ENCODE measurements at places on chromosomes 7 and 10. TPM values are rescaled to one million over a fixed set of nuclear protein-coding genes. Genes with fewer than 3 reads are reported as not detected.
A peak's percentile ranks its signal among the peaks of the same experiment; 100 is the strongest.

DNA sequence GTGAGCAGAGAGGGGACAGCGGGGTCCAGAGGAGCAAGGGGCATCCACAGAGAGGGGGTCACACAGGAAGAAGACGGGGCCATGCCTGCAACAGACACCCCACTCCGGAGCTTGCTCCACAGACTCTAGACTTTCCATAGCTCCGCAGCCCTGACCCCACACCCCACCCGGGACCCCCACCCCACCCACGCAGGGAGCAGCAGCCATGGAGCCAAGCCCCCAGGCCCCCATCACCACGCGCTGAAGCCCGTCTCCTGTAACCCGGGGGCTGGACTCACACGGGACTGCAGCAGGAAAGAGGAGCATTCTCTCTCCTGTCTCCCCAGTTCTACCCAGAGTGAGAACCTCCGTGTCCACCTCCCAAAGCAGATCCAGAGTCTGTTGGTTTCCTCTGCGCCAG lies 38.8 kb upstream of the ADGRA1 start:
- no peak for DNase-seq
- H3K4me1 ChIP-seq = no peaks in the 10 kb centered on the region
- H3K27ac ChIP-seq = no peak overlapping the region

GRCh38 chr10:124739986-124740368 lies 4.2 kb downstream of the FAM53B start:
- H3K4me3 ChIP-seq = no peak overlapping the region
- H3K27me3 ChIP-seq = no peaks in the 10 kb centered on the region
- DNase-seq = no peak
- no peak overlapping the region for H3K27ac ChIP-seq

TUBAL3 gene
- not detected for total RNA-seq

DNA sequence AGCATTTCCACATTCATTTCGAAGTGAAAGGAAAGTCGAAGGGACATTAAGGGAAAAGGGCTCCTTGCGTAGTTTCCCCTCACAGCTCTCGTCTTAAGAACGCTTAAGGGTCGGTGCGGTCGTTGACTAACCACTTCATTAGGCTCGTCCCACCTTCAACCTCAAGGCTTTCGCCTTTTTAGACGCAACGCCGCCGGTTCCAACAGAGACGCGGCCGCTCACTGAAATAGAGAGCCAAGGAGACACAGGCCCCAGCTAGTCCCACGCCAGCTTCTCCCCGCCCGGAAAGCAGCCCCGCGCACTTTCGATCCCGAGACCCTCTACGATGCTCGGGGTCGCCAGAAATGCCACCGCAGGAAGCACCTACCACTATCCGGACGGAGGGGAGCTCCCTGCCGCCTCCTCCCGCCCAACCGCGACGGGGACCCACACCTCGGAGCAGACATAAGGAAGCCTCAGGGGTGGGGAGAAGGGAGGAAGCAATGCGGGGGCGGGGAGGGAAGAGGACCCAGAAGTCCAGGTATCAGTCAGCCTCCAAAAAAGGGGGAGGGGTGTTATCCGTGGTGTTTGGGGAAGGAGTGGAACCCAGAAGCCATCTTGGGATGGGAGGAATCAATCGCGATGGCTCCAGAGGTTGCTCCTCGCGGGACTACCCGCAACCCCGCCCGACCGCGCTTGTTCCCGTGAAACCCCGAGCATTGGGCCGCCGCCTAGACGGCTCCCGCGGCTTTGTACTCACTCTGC lies 559 bp downstream of the TRA2A start:
- DNase-seq = peak; percentile 59
- no peaks in the 10 kb centered on the region for H3K27me3 ChIP-seq
- no peaks in the 10 kb centered on the region for H3K36me3 ChIP-seq

PRKG1 gene
- total RNA-seq = 18.3 TPM

GRCh38 chr7:121385800-121386179 lies 10.3 kb downstream of the FAM3C start:
- peaks cover 1% of the 10 kb centered on the region for H3K36me3 ChIP-seq
- H3K27ac ChIP-seq = no peak overlapping the region
- DNase-seq = peak; percentile 15
- no peak overlapping the region for H3K4me3 ChIP-seq

DNA sequence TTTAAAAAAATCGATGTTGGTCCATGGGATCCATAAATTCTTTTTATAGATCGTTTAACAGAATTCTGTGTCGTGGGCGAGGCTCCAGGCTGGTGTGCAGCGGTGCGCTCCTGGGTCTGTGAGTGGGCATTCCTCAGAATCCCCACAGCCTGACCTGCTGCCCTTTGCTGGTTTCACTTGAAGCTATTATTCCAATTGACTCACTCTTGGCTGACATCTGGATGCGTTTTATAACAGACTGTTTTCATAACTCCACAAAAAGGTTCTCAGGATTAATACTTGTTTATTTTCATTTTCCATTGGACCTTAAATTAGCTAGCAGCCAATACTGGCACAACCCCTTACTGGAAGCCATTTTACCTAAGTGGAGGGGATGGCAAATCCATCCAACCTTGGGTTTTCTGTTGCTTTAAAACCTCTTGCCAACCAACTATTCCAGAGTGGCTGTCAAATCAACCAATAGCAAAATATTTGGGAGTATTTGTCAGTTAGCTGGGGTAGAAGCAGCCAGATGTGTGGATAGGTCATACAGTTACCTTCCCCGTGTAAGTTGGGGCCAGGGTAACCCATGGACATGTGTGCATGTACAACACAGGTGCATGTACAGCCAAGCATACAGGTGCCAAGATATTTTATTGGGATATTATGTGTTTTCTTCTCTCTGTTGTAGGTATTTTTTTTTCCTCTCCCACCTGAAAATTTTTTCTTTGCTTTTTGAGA lies 160.7 kb upstream of the ZNF32 start:
- H3K27me3 ChIP-seq = peaks cover 9% of the 10 kb centered on the region
- H3K4me3 ChIP-seq = no peak overlapping the region
- peak; percentile 93 for DNase-seq
- peaks cover 7% of the 10 kb centered on the region for H3K4me1 ChIP-seq
- H3K36me3 ChIP-seq = no peaks in the 10 kb centered on the region

DNA sequence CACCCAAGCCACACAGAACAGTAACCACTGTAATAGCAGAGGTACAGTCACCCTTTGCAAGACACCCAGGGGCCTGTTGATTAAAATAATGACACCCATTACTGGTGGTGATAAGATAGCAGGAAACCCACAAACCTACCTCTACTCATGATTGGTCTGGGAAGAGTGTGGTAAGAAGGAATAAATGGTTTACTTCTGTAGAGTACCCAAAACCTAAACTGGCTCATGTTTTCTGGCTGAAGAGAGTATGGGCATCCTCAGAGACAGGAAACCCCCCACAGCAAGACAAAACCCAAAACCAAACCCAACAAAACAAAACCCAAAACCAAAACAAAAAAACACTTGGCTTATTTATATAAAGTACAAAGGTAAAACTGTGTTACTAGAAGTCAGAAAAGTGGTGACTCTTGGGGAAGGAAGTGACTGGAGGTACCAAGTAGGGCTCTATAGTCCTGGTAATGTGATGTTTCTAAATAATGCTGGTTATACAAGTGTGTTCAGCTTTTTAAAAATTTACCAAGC lies 15.5 kb upstream of the DNAJB12 start:
- no peak for DNase-seq
- H3K27me3 ChIP-seq = no peaks in the 10 kb centered on the region
- H3K4me3 ChIP-seq = no peak overlapping the region

DNA sequence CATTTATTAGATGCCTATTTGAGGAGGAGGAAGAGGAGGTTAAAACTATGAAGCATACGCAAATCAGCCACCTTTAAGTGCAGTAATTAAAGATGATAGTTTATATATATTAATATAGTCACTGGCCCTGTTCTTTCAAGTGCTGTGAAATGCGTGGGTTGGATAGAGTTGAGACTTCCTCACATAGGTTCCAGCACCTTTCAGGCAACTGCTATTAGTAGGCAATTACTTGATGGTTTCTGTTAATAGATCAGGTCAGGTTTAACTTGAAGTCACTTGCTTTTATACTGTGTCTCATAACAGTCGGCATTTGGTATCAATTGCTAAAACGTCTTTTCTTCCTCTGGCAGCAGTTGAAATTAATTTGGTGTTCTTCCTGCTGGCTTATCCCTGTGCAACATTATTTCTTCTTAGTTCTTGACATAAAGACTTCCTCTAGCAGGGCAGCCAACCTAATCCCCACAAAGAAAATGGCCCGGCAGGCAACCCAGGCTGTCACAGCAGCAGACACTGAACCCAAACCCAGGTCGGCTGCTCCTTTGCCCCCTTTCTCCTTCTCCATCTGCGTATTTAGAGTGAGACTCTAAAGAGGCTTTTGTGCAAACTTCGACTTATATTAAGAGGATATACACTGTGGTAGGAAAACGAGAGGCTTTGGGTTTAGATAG lies 35.3 kb upstream of the BET1 start:
- no peak overlapping the region for H3K4me3 ChIP-seq
- H3K36me3 ChIP-seq = no peaks in the 10 kb centered on the region

- H3K36me3 ChIP-seq = no peaks in the 10 kb centered on the region
- H3K27me3 ChIP-seq = no peaks in the 10 kb centered on the region
- no peaks in the 10 kb centered on the region for H3K4me1 ChIP-seq
- H3K4me3 ChIP-seq = no peak overlapping the region
- DNase-seq = no peak
Measured at GRCh38 chr7:142685877-142686508, 63.3 kb upstream of the PRSS1 start.

- peaks cover 3% of the 10 kb centered on the region for H3K4me1 ChIP-seq
- no peak overlapping the region for H3K4me3 ChIP-seq
- H3K27ac ChIP-seq = no peak overlapping the region
- no peaks in the 10 kb centered on the region for H3K36me3 ChIP-seq
Measured at GRCh38 chr10:27525819-27526218, 21.7 kb downstream of the RAB18 start.

- H3K27me3 ChIP-seq = peaks cover 12% of the 10 kb centered on the region
- no peak overlapping the region for H3K4me3 ChIP-seq
- no peaks in the 10 kb centered on the region for H3K4me1 ChIP-seq
- H3K27ac ChIP-seq = no peak overlapping the region
Measured at GRCh38 chr10:13560597-13560996, 26.2 kb upstream of the PRPF18 start.

FOXI2 gene
- total RNA-seq = not detected

DNA sequence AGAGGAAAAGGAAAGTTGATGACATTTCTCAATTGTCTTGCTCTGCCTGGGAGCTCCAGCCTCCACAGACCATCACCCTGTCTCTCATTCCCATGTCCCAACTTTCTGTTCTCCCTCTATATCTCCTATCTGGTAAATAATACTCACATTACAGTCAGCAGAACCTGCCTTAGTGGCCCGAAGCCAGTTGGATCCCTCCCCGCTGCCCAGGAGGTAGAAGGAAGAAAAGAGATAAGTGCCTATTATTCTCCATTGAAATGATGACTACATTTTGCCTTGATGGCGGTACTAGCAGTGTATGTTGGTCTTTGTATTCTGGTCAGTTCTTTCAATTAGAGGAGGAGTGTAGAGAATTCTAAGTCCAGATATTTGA lies 91.9 kb downstream of the CSTF2T start:
- H3K36me3 ChIP-seq = no peaks in the 10 kb centered on the region
- no peak for DNase-seq
- no peak overlapping the region for H3K4me3 ChIP-seq
- no peak overlapping the region for H3K27ac ChIP-seq
- no peaks in the 10 kb centered on the region for H3K4me1 ChIP-seq
- no peaks in the 10 kb centered on the region for H3K27me3 ChIP-seq

IDI1 gene
- 45.8 TPM for total RNA-seq

DNA sequence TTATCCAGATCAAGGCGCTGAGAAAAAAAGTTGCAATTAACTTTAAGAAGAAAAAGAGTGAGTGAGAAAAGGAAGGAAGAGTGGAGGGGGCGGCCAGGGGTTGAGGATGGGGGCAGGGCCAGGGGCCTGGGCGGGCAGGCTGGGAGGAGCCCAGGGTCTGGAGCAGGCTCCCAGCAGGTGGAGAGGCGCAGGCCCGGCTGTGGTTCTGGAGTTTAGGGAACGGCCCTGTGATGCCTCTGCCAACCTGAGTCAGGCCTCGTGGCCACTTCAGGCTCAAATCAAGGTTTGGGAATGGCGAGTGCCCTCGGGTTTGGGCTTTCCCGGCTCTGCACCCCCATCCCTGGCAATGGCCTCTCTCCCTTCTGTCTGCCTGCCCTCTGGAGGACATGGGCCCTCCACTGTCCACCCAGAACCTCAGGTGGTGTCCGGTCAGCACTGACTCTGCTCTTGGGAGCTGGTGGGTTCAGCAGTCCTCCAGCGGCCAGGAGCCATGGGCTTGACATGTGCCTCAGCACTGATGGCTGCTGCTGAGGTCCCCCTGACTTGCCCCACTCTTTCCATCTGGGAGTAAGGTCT lies 41.0 kb upstream of the EMX2 start:
- no peak overlapping the region for H3K4me3 ChIP-seq
- DNase-seq = no peak
- H3K36me3 ChIP-seq = no peaks in the 10 kb centered on the region

BRI3 gene
- total RNA-seq = 30.6 TPM

- no peak overlapping the region for H3K4me3 ChIP-seq
- no peak for DNase-seq
- H3K27me3 ChIP-seq = no peaks in the 10 kb centered on the region
Measured at GRCh38 chr10:88840104-88840503, 11.5 kb downstream of the ANKRD22 start.

DNA sequence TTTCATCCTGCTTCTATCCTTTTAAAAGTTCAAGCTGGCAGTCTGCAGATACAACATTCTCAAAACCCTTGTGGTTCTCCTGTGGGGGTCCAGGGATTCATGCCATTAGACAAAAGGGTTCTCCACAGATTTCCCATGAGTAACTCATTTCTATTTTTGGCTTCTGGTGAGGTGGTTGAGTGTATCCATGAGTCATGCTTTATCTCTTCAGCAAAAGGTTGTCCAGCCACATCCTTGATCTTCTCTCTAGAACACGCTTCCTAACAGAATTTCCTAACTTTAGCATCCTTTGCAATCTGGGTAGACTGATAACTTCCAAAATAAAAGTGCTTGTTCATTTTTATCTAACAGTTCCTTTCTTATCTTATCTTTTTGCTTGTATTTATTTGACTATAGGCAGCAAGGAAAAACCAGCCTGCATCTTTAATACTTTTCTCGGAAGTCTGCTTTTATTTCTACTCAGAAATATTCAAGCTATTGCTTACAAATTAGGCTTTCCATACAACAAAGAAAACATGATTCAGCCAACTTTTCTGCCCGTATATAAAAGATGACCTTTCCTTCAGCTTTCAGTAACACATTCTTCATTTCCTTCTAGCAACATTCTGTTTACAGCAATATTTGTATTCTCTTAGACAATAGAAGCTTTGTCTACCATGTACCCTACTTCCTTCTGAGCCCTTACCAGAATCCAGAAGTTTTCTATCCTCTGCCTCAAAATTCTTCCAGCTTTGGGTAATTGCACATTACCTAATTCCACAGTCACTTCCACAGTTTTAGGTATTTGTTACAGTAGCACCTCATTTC lies 79.3 kb upstream of the IL6 start:
- no peaks in the 10 kb centered on the region for H3K36me3 ChIP-seq
- peaks cover 5% of the 10 kb centered on the region for H3K4me1 ChIP-seq
- H3K27me3 ChIP-seq = no peaks in the 10 kb centered on the region
- DNase-seq = peak; percentile 98
- H3K4me3 ChIP-seq = no peak overlapping the region
- no peak overlapping the region for H3K27ac ChIP-seq

DNA sequence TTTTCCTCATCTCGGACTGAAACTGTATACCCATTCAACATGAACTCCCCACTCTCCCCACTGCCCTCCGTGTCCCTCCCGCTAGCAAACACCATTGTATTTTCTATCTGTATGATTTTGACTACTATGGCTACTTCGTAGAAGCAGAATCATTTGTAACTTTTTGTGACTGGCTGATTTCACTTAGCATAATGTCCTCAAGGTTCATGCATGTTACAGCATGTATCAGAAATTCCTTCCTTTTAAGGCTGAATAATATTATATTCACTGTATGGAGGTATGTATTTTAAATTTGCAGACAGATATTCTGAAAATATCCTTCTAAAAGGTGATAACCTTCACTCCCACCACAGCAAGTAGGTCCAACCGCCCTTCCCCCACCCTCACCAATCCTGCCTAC lies 42.9 kb upstream of the MMD2 start:
- H3K27me3 ChIP-seq = no peaks in the 10 kb centered on the region
- H3K36me3 ChIP-seq = peaks cover 27% of the 10 kb centered on the region
- H3K4me1 ChIP-seq = no peaks in the 10 kb centered on the region
- H3K27ac ChIP-seq = no peak overlapping the region

All from IMR-90 (cell line).